ENCODE measurements at places on chromosomes 16 and 17.

DNA sequence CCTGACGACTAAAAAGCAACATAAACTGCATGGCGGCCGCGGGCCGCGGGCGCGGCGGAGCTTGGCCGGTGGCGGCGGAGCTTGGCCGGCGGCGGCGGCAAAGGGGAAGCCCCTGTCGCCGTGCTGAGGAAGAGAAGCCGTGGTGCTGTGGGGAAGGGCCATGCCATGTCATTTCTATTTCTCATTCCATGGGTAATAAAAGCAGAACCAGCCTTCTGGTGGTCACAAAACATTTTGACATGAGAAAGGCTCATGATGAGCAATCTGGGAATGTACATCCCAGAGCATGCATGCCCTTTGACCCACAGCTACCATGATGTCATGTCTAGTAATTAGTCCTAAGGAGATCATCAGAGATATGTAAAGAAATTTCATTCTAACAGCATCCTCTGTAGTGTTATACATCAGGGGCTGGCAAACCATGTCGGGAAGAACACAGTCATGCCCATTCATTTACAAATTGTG is 23.9 kb upstream of the HEATR6 start:
- no peak for DNase-seq

- no peak for DNase-seq
Observed at GRCh38 chr17:72104164-72104862, 16.5 kb upstream of the SOX9 start.

- DNase-seq = no peak
Observed at GRCh38 chr17:66682283-66682682, 152.6 kb upstream of the CACNG5 start.

DNA sequence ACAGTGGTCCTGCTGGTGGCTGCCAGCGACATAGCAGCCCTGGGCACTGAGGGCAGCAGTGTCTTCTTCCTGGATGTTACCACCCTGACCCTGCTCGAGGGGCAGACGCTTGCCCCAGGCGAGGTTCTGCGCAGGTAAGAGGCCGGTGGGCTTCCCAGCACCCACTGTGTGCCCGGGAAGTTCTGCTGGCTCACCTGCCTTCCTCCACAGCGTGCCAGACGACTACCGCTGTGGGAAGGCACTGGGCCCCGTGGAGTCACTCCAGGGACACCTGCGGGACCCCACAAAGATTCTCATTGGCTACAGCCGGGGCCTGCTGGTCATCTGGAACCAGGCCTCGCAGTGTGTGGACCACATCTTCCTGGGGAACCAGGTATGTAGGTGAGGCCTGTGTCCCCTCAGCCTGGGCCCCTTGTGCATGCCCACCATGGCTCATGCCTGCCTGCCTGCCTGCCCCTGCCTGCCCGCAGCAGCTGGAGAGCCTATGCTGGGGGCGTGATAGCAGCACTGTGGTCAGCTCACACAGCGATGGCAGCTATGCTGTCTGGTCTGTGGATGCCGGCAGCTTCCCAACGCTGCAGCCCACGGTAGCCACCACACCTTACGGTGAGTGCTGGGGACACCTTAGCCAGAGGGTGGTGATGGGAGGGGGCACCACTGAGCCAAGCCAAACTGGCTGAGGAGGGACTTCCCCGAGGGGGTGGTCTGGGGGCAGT is 8.5 kb downstream of the LLGL1 start:
- DNase-seq = no peak

- DNase-seq = no peak
Observed at GRCh38 chr16:49084628-49085390, 196.8 kb downstream of the CBLN1 start.

DNA sequence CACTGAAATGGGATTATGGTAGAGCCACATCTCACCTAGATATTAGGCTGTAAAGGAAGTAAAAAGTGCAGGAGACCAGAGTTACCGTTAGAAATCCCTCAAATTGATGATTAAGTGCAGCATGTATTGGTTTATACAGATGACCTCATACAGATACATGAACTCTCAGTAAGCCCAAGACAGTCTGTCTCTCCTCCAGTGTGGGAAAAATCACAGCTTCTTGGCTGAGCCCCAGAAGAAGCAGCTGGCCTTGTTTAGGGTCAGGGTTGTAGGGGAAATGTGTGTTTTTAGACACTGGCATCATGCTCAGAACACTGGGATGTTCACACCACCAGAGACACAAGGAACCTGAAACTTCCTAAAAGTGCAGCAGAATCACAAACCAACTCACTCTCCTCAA is 135.9 kb downstream of the KATNIP start:
- DNase-seq = no peak

DNA sequence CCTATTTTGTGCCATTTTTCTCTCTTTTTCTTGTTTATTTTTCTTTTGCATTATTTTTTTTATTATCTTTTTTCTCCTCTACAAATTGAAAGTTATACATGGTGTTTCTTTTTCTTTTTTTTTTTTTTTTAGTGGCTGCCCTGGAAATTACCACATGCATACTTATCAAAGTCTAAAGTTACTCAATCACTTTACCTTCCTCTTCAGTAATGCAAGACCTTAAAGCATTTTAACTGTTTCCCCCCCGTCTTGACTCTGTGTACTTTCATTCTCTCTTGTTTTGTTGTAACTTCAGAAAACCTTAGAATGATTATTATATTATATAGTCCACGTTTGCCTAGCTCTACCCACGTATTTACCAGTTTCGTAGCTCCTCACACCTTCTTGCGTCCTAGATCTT is 33.3 kb upstream of the SMPD3 start:
- DNase-seq = no peak

DNA sequence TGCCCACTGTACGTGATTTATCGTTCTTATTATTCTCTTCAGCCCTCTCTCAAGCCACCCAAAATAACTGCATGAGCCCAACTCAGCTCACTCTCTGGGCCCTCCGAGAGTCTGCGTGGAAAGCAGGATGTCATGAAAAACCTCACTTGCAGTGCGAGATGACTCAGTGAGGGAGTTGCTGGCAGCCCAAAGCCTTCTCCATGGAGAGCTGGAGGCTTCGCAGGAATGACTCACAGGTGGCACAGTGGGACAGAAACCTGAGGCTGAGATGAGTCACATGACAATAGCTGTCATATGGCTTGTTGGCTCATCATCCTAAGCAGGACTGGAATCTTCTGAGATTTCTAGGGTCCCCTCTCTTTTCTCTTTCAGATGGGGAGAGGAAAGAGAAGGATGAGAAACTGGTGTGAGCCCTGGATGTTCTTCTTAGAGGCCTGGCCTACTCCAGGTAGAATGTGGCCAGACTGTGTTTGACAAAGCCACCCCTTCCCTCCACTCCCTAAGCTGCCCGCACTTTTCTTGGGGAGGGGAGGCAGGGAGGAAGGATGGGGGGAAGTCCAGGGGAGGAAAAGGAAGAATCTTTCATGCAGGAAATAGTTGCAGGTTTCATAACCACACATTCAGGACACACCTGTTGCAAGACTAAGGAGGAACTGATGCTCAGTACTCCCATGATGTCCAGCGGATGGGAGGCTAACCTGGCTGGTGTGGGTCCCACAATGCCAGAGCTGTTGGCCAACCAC is 160.6 kb upstream of the RPL38 start:
- DNase-seq = no peak

GRCh38 chr17:17813055-17813724 is 23.6 kb downstream of the SREBF1 start:
- DNase-seq = no peak

- no peak for DNase-seq
Observed at GRCh38 chr17:79926142-79926604, 86.9 kb upstream of the CBX4 start.

- no peak for DNase-seq
Observed at GRCh38 chr17:56173958-56174835, 20.9 kb downstream of the ANKFN1 start.

GRCh38 chr16:56985288-56985961 is 3.9 kb upstream of the NLRC5 start:
- DNase-seq = no peak

- no peak for DNase-seq
Observed at GRCh38 chr16:57252148-57252721, 7.2 kb downstream of the ARL2BP start.

- DNase-seq = no peak
Observed at GRCh38 chr16:84312783-84313382, 18.2 kb downstream of the WFDC1 start.

- DNase-seq = no peak
Observed at GRCh38 chr16:11386791-11387546, 41.7 kb downstream of the RMI2 start.

DNA sequence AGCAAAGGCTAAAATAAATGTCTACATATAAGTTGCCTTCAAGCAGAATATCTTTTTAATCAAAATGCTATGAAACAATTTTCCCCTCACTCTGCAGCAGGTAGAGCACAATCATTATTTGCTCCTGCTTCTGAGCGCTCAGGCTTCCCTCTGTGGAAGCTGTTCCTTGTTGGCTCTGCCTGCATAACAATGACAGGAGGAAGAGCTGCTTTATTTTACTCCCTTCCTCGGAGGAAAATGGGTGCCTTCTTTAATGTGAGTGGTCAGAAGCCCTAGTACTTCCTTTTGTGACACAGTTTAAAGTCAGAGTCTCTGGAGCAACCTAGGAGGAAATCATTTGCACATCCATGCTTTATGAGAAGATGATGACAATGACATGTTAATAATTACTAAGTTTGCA is 492.1 kb downstream of the CDH8 start:
- DNase-seq = no peak

DNA sequence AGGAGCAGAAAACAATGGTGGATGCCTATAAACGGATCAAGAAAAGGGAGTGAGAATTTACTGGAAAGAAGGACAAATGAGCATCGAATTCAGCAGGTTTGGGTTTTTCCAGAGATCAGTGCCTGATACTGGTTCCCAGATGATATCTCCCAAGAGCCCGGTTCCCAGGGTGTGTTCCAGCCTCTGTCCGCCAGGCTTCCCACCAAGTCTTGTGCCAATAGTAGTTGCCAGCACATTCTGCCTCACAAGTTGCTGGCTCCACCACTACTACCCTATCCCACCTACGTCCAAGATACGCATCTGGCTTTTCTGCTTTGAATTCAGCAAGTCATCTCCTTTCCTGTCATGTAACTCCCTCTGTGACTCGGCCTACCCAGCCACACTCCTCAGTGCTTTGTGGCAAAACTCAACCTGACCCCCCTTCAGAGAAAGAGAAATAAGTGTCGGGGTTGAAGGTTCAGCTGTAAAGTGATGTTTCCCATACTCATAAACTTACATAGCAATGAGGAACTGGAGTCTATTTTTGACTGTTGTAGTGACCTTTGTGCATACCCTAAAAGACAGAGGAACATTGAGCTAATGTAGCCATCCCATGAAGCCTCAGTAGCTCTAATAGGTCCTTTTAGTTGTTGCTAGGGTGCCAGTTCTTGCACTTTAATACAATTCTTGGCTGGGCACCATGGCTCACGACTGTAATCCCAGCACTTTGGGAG is 277.0 kb downstream of the IRX3 start:
- DNase-seq = no peak

DNA sequence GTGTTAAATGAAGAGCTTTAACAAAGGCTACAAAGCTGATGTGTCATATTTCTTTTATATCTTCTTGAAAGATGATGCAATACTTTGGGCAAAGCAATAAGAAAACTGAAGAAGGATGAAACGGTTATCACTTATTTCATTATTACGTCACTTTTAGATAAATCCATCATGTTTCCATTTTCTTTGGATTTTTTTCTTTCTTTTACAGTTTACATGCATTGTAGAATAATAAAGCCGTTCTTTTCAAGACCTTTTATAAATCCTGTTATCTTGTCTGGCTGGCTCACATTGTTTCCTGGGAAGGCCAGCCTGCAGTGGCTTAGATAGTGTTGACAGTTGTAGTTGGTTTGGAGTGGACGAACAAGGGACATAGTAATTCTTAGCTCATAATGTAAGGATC is 28.9 kb downstream of the TANC2 start:
- no peak for DNase-seq

- no peak for DNase-seq
Observed at GRCh38 chr16:53090591-53091411, 36.0 kb downstream of the CHD9 start.

Data from stimulated activated CD8-positive, alpha-beta memory T cell treated with anti-CD3 and anti-CD28 coated beads, Interleukin-12 subunit alpha, Interleukin-12 subunit beta, amount 100 ng/mL, for 4 hours (primary cell).